ENCODE measurements at places on chromosomes 4 and X. TPM values are rescaled to one million over a fixed set of nuclear protein-coding genes. Genes with fewer than 3 reads are reported as not detected.

The ESX1 gene
- 0.17 TPM for total RNA-seq

The UGT2B11 gene
- total RNA-seq, result not detected

The KLF8 gene
- total RNA-seq, result 0.26 TPM

The MAGEA11 gene
- total RNA-seq, result not detected

The ACE2 gene
- not detected for total RNA-seq

The AR gene
- total RNA-seq, result 0.26 TPM

The NDNF gene
- total RNA-seq, result 3.4 TPM

The SNCA gene
- 121 TPM for total RNA-seq

The PIR gene
- total RNA-seq, result 71.6 TPM

The TRIM60 gene
- total RNA-seq, result not detected

The ADAM29 gene
- not detected for total RNA-seq

The FTSJ1 gene
- 30.3 TPM for total RNA-seq

The KCND1 gene
- 0.22 TPM for total RNA-seq

The GPC3 gene
- total RNA-seq, result not detected

The CMC4 gene
- 9.4 TPM for total RNA-seq

The UCHL1 gene
- total RNA-seq, result 71.6 TPM

The PPARGC1A gene
- 0.34 TPM for total RNA-seq

The GPM6B gene
- total RNA-seq, result 0.11 TPM

The LRCH2 gene
- total RNA-seq, result 11.5 TPM

The DSPP gene
- total RNA-seq, result not detected

The USP17L18 gene
- total RNA-seq, result not detected

The PABPC1L2B gene
- total RNA-seq, result not detected

The YIPF7 gene
- 0.09 TPM for total RNA-seq

The ATP8A1 gene
- 43.5 TPM for total RNA-seq

The CD38 gene
- total RNA-seq, result 10.9 TPM

The BEX5 gene
- total RNA-seq, result 1.7 TPM

The MAGEE1 gene
- 0.33 TPM for total RNA-seq

The DAPP1 gene
- total RNA-seq, result not detected
